Endothelial cell (in vitro differentiated cells): ENCODE measurements at places on chromosomes 4 and X. TPM values are rescaled to one million over a fixed set of nuclear protein-coding genes. Genes with fewer than 3 reads are reported as not detected.

DNA sequence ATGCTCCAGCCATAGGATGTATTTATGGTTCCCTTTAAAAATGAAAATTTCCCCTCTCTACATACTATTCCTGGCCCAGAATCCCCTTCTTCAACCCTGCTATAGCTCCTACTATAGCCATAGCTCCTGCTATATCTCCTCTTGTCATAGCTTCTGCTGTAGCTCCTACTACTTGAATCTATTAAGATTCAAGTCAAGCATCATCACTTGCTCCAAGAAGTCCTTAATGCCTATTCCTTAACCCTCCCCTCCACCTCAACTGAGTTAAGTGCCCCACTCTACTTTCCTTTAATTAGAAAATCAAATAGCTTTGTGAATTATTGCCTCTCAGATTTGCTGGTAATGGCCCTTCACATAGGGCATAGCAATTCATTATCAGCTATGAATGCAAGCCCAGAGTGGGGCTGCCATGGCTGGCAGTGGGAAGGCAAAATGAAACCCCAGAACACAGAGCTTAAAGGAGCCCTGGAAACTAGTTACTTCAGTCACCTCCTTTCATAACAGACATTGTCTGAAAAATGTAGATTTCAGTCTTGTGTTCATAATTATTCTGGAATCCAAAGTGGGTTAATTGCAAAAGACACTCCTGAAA, 15.4 kb downstream of the OCIAD2 start:
- no peak for DNase-seq

GRCh38 chr4:163694385-163694784, 199.9 kb downstream of the TMA16 start:
- DNase-seq = no peak

DNA sequence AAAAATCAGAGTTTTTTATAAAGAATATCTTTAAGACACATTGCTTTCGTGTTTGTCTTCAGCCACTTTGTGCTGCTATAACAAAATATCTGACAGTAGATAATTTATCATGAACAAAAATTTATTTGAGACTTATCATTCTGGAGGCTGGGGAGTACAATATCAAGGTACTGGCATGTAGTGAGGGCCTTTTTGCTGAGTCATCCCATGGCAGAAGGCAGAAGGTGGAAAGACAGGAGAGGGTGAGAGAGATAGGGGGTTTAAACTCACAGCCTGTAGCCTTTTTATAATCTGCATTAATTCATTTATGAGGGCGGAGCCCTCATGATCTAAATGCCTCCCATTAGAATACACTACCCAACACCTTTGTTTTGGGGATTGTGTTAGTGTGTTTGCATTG, 431.2 kb upstream of the FAM47C start:
- DNase-seq = no peak

GRCh38 chr4:77159806-77160205, 2.8 kb downstream of the CCNG2 start:
- no peak for DNase-seq

- no peak for DNase-seq
These were observed 2.4 kb upstream of the GPR82 start for GRCh38 chrX:41721590-41721989.

DNA sequence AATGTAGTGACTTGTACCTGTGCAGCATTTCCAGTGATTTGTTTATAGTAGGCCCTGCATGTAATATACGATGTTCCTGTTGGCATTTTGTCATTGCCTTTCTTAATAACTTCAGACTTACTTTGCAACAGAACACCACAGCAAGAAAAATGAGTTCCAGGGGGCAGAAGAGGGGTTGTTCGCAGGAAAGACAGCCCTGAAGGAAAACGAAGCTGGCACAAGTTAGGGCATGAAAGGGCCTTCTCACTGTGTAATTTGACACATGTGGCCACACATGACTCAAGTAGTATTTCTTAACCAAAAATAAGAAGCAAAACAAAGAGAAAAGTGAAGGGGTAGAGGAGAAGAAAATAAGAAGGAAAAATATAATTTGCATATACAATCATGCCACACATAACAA, 265.8 kb upstream of the SMIM31 start:
- no peak for DNase-seq

DNA sequence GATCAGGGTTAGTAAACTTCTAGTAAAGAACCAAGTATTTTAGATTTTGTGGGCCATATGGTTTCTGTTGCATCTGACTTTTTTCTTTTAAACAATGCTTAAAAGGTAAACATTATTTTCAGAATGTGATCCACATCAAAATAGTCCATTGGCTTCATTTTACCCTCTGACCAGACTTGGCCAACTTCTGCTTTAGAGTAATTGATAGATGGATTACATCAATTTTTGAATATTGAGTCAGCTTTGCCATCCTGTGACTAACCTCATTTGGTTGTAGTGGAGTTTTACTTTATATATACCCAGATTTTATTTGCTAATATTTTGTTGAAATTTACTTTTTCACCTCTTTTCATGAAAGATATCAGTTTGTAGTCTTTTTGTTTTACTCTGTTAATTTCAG, 559.8 kb downstream of the TLL1 start:
- DNase-seq = no peak

- DNase-seq = no peak
These were observed 52.0 kb upstream of the IL13RA1 start for GRCh38 chrX:118675326-118675965.

Gene PLRG1
- 70.6 TPM for total RNA-seq

Gene PAGE2
- not detected for total RNA-seq
